ENCODE measurements at places on chromosomes 3 and 15.

DNA sequence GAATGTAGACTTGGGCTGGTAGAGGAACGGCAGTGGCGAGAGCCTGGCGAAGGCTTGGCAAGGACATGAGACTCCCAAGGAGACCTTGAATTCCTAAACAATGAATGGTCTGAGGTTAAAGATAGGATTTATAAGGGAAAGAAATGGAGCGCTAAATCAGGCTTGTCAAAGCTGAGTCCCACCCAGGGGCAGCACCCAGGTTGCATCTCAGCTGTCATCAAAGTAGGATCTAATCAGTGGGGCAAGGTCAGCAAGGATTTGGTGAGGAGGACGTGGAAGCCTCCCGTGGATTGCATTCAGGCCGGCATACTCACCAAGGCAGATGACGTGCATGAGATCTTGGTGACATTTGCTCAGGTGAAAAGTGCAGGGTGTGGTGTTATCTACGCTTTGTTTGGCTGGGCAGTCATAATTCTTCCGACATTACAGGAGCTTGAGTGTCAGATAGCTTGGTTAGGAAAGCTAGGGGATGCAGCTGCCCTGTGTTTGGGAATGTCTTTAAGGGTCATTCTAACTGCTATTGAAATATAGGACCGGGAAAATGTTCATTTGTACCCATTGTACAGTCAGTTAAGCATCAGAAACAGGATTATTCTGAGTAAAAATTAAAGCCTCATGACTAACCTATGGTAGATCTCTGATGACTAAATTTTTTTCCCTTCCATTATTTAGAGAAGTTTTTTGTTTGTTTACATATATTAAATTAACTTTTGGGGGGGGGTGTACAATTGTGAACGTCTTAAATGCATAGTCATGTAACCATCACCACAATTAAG lies 99.4 kb upstream of the TSC22D2 start:
- no peak for DNase-seq

DNA sequence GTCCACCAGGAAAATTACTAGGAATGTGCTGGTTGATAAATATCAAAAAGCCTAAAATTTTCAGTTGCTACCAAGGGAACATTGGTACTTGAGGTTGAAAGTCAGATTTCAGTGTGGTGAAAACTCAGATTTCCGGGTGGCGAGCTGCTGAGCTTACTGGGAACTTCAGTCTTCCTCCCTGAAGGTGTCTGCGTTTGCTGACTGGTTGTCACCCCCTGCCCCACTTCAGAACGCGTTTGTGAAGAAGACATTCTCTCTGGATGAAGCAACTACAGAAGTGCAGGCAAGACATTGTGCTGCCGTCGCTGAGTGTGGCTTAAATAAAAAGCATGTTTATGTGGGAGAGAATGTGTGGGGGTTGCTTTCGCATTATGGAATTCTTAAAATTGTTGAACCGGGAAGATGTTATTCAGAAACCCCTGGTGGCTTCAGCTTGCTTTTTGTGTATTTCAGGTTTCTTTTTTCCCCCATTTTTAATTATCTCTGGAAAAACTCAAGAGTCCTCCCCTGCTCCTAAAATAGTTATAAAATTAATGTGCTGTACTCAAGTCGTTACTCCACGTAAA lies 7.1 kb downstream of the FAM81A start:
- DNase-seq: no peak

- DNase-seq: no peak
Measured at GRCh38 chr3:192281207-192281880, 446.0 kb downstream of the FGF12 start.

- DNase-seq: no peak
Measured at GRCh38 chr15:68408971-68409370, 23.0 kb downstream of the ITGA11 start.

GRCh38 chr3:72102112-72102616 lies 317.2 kb upstream of the PROK2 start:
- DNase-seq: no peak

DNA sequence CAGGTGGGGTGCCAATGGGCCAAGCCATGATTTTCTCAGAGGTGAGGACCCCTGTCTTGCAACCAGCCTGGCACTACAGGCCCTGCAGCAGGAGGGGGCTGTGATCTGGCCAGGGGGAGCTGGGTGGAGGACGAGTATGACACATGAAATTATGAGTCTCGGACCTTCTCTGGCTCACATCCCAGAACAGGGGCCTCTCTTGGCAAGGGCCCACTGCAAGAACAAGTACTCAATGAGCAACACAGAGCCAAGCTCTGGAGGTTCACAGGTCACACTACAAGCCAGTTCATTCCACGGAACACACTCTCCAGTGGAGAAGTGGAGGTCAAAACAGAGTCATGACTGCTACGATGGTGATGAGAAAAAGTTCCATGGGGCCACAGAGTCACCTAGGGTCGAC lies 28.3 kb downstream of the CCDC32 start:
- no peak for DNase-seq

DNA sequence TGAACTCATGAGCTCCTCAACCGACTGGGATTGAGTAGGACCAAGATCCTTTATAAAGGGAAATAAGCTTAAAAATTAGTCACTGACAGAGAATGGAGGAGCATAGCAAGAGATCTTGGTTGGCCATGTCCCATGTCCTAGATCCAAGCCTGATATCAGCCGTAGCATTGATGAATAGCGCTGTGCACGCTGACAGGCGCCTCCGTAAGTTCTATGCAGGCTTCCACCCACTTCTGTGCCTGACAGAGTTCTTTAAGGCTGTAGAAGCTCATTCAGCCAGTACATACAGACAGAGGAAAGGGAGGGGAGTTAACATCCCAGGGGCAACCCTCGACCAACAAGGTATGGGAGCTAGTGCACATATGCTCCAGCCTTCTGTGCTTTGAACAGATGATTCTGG lies 251.7 kb upstream of the TBC1D5 start:
- DNase-seq: no peak

DNA sequence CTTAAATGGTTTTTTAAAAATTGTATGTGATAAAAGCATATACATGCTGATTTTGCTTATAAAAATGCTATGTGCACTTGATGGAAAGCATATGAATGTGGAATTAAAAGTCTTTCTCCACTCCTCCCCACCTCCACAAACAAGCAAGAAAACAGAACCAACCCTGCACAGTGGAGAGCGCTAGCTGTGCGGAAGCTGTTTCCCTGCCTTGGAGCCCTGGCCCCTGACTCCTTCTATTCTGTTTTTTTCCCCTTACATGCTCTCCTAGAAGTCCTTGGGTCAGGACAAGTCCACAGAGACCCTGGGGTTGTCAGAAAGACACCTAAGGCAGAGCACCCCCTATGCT lies 64.2 kb downstream of the BOC start:
- no peak for DNase-seq

DNA sequence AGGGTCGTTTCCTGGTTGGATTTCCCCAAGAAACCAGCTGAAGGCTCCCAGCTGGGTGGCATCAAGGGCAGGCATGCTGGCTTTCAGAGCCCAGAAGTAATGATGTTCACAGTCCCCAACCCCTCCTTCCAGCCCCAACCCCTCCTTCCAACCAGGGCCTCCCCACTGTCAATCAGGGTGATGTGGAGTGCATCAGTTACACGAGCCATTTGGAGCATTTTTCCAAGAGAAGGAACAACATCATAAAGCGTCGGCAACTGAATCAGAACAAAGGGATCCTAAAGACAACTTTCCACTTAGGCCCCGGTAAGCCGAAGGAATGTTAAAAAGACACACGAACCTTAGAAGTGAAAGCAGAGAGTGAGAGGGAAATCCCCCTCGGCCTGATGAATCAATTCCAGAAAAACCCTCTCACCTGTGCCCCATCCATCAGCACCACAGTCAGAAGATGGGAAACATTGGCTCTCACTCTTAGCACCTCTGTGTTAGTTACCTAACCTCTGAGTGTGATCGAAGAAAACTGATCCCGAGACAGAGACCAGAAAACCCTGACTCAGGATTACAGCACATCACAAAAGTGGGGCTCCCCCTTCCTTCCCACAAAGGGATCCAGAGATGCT lies 101.2 kb upstream of the WNT5A start:
- no peak for DNase-seq

DNA sequence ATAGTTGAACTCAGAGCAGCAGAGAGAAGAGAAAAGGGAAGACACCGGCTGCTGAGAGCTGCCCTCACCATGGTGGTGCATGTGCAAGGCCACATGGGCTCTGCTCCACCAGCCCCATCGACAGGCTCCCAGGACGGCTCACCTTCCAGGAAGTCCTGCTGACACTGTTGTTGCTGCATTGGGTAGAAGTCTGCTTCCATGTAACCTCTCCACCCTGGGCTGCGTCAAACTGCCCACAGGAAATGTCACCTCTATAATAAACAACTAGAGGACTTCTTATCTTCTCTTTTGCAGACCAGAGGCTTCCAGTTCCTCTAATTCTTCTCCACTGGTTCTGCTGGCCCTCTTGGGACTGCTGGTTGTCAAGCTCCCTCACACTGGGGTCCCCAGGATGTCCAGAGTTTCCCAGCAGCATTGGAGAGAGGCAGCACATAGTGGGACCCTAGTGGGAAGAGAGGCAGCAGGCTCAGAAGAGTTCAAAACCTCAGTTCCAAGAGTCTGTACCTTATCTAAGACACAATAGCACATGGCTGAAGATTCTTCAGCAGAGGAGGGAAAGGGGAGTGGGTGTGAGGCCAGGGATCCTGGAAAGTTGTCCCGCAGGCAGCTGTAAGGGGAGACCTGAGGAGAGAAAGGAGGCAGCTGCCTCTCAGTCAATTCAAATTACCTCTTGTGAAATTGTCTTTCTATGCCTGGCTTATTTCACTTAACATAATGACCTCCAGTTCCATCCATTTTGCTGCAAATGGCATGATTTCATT lies 5.8 kb upstream of the CCR3 start:
- DNase-seq: no peak

- DNase-seq: no peak
Measured at GRCh38 chr15:89899295-89899945, 5.6 kb upstream of the AP3S2 start.

GRCh38 chr3:11143476-11143875 lies 10.8 kb upstream of the HRH1 start:
- DNase-seq: no peak

DNA sequence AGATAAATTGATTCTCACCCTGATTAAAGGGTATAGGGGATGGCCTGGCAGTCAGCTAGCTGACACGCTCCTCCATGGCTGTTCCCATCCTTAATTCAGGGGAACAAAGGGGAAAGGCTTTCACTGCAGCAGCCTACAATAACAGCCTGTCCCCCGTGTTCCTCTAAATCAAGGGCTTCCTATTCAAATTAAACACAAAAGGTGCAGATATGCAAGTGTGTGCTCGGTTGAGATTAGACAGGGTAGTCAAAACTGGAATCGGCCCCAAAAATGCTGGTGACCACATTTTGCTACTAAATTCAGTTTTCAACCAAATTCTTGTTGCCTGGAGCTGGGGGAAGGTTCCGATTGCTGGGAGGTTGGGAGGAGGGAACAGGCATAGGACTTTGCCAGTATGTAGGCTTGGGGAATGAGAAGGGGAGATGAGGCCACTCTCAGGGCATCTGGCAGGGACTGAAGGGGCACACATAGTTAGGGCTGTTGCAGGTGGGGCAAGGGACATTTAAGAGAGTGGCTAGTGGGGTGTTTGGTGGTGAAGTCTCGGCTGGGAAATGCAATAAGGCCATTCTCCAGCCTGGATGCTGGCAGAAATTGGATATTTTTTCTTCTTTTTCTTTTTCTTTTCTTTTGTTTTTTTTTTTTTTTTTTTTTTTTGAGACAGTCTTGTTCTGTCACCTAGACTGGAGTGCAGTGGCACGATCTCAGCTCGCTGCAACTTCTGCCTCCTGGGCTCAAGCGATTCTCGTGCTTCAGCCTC lies 32.9 kb upstream of the CTSH start:
- no peak for DNase-seq

Data from cortex of kidney (tissue), 1 donor.